Stimulated activated CD8-positive, alpha-beta memory T cell treated with anti-CD3 and anti-CD28 coated beads, Interleukin-7, amount 100 ng/mL, for 24 hours (primary cell): ENCODE measurements at places on chromosomes 2 and 18.

GRCh38 chr2:170586571-170587095 lies 128.5 kb upstream of the SP5 start:
- DNase-seq, result no peak

DNA sequence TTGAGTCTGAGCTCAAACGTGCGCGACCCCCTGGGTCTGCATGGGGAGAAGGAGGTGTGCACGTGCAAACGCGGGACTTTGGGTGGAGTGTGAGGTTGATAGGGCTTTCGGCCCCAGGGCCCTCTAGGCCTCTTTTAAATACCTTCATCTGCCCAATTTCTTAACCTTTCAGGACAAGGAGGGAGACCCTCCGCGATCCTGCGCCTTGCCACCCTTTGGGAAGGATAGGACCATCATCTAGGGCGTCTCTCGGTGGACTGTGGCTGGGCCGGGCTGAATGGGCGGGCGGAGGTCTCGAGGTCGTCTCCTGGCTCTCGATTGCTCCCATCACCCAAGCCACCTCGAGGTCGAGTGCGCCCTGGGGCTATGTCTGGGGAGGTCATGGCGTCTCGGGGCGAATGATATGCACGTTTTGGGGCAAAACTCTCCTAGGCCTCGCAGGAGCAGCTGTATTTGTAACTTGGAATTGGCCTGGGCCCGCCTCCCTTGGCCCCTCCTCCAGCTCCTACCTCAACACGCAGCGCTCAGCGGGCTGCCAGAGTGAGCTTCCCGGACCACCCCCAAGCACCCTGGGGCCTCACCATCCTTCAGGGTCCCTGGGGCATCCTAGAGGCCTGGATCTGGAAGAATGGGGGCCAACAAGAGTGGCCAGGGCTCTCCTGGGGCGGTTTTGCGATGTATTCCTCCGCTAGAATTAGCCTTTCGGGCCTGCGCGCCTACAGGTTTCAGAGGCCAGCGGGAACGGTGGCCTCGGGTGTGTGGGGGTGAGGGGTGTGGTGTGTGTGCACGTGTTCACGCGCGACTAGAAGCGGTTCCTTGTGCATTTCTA lies 8.7 kb upstream of the SIX3 start:
- DNase-seq, result no peak

DNA sequence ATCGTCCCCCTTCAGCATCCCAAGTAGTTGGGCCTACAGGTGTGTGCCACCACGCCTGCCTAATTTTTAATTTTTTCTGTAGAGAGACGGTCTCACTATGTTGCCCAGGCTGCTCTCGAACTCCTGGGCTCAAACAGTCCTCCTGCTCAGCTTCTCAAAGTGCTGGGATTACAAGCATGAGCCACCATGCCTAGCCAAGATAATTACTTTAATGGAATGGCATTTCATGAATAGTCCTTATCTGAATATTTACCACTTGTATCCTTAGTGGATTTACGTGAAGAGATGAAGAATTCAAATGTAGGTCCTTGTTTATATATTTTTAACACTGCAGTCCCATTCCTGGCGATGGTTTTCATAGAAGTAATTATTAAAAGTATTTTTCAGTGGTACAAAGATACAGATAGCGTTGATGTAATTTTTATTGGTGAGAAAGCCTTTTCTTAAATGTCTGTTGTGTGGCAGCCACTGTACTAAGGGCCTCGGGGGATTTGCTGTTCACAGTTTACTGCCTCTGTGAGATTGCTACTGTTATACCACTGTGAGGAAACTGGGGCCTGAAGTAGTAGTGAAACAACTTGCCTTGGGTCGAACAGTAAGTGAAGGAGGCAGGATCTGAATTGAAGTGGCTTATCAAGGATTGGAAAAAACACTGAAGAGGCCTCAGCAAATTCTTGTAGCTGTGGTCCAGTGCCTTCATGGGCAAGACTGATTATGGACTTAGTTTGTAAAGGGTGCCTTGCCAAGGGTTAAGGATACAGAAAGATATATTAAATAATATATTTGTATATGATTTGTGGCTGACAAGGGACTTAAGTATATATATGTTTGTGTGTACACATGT lies 151.2 kb downstream of the PRPF40A start:
- DNase-seq, result no peak

DNA sequence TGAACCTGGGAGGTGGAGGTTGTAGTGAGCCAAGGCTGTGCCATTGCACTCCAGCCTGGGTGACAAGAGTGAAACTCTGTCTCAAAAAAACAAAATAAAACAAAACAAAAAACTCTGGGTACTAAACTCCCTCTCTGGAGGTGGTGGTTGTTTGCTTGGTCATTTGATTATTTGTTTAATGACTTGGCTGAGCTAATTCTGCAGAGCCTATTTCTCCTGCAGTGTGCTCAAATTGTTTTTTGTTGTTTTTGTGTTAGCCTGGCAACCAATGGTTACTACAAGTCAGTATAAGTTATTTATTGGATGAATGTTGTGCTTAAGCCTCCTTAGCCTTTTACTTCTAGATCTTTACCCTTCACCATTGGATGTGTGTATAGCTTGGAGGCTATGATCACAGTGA lies 387.5 kb downstream of the ADCYAP1 start:
- DNase-seq, result no peak

- DNase-seq, result no peak
Observed at GRCh38 chr2:132875193-132875592, 205.2 kb upstream of the LYPD1 start.

GRCh38 chr2:160474891-160475787 lies 18.5 kb downstream of the RBMS1 start:
- DNase-seq, result no peak

DNA sequence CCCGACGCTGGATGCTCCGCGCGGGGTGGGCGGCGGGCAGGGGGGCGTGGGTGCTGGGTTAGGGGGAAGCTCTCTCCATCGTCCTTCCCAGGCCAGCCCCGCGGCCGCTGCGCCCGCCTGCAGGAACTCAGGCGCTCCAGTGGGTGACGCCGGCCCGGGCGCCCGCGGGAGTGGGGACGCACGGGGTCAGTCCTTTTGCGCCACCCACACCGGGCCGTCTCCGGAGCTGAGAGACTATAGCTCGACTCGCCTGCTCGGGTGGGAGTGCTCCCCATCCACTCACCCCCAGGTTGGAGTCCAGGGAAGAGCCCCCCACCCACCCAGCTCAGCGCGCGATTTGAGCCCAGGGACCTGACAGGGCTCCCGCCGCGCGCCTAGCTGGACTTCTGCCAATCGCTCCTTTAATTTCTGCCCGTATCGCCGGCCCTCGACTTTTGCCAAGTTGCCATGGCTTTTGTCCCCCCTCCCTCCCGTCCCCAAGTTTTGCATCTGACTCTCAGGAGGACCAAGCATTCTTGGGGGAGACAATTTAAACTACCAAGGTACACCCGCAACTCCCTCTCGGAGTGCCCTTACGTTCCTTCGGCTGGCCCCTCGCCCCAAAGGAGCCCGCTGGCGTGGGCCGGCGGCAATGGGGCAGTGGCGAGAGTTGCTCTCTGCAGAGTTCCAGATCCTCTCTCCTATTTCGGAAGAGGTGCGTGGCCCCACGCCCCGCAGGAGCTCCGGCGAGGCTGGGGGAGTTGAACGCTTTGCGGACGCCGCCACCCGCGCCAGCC lies 205.8 kb upstream of the SMAD2 start:
- DNase-seq, result no peak

- DNase-seq, result no peak
Observed at GRCh38 chr18:11320986-11321385, 171.6 kb upstream of the PIEZO2 start.

- DNase-seq, result no peak
Observed at GRCh38 chr2:96870626-96871255, 861 bp upstream of the SEMA4C start.

DNA sequence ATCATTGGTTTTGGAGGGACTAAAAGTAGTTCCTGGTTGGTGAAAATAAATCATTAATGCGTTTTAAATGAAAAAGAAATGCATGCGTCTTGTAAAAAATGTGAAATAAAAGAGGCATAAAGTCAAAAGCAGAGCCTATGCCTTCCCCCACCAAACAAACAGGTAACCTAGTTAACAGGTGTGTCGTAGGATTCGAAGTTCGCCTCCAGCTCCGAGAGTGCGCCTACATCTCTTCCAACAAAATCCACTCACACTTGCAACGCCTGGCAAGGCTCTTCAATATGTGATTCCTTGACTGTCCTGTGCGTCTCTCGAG lies 677 bp upstream of the SMAD4 start:
- DNase-seq, result no peak

DNA sequence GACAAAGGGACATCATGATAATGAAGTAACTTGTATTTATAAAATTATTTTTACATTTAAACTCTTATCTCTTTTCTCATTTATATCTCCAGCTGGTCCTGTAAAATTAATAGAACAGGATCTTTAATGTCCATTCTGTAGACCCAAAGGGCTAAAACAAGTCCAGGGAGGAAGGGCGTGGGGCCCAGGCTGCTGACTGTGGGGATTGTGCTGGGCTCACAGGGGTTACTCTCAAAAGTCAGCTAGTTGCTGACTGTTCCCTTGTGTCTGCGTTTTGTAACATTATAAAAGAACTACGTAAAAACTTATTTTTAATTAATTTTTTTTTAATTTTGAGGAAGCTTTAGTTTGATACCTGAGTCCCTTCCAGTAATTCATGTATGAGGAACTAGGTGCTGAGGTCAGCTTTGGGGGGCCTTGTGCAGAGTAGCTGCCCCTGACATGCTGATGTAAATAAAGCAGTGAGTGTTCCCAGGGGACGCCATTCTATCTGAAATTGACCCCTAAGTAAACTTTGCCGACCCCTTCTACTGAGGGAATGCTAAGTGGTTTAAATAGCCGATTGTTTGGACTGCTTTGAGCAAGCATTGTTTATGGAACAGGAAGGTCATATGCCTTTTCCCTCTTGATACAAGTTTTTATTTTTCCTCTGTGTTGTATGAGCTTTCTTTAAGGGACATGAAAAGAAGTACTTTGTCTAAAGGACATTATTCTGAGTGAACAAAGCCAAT lies 56.4 kb downstream of the MERTK start:
- DNase-seq, result no peak

DNA sequence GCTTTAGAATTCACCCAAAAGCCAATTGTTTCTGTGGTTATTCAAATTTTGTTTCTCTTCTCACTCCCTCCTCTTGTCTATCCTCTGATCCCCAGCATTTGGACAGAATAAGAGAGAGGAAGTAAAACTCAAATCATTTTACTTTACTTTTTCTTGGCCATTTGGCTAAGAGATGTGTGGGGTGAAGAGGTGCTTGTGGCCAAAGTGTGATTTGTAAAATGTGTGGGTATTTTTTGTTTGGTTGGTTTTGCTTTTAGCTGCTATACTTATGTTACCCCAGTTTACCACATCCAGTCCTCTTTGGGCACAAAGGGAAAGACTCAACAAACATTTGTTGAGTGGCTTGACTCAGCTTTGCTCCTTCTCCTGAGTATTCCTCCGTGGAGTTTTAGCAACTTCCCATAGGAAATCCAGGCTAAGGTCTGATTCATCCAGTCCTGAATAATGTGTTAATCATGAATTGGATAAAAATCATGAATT lies 109.1 kb upstream of the CYP1B1 start:
- no peak for DNase-seq

DNA sequence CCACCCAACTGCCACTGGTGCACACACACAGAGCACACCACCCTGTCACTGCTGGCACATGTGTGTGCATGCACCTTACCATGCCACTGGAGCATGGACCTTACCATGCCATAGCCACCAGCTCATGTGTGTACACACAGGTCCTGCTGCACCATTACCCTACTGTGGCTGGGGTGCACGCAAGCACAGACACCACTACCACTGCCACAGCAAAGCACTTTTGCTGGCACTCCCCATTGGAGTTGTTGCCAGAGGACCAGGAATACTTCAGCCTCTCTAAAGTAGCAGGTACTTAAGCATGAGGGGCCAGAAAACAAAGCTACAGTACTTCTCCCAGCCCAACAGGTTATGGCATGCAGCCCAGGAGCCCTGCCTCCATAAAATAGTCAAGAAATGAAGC lies 404.8 kb downstream of the MBD2 start:
- no peak for DNase-seq

DNA sequence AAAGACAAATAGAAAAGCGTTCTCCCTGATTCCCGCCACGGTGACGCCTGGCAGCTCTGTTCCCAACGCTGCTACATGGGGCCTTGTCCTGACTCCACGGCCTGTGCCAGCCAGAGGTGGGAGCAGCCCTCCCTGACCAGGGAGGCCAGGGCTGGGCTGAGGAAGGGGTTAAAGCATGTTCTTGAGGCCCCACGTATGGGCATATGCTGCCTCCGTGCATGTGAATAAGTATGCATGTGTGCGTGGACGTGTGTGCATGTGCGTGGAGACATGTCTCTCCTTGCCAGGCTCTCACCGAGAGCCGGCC lies 1.6 kb upstream of the SNED1 start:
- DNase-seq, result no peak

- DNase-seq, result no peak
Observed at GRCh38 chr18:3607309-3608098, 157.5 kb downstream of the TGIF1 start.

DNA sequence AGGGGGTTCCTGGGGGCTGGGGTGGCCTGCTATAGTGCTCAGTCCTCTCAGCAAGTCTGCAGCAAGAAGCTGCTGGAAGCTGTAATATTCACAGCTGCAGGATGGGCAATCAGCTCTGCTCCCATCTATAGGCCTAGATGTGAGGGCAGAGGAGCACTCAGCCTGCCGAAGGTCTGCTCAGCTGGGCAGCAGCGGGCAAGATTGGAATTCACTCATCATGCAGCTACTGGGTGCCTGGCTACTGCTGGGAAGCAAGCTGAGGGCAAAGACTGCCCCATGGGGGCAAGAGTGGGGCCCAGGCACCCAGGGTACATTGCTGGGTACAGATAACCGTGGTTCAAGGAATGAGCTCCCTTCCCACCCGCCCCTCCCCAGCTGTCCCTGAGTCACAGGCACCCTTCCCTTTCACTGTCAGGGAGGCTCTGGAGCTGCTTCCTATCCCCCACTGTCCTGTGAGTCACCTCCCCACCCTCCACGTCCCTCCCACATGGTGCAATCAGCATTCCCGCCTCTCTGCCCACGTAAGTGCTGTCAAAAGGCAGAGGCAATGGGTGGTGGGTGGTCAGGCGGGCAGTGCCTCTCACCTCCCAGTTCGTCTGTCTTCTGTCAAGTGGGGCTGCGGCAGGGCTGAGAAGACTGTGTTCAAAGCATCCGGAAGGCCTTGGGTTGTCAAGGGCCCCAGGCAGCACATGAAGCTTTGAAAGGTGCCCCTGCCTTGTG lies 169.2 kb downstream of the TRIM43 start:
- DNase-seq, result no peak

DNA sequence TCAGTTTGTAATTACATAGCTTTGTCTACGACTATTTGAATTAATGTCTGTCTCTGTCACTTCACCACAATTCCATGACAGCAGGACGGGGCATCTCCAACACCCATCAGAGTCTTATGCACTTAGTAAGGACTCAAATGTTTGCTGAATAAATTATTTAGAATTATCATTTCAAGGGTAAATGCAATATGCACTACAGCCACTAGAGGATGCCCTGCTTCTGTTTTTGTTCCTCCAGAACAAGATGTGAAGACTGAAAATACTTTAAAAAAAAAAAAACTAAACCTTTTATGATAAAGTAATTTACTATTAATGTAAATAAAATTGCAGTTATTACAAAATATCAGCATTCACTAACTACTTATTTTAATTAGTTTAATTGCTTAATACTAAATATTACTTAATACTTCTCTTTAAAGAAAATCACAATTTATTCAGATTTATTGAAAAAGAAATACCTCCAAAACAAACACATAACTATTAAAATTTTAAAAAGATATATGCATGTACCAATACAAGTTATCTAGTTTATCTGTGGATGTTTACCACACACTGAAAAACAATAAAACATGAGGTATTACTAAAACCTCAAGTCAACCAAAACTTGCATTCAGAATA lies 3.2 kb downstream of the PIGN start:
- no peak for DNase-seq

GRCh38 chr2:98604547-98604946 lies 3.8 kb downstream of the COA5 start:
- DNase-seq, result no peak

- peak; percentile 42 for DNase-seq
Observed at GRCh38 chr18:79394534-79395307, 1.0 kb upstream of the NFATC1 start.
